ENCODE measurements at places on chromosomes 5 and 9. TPM values are rescaled to one million over a fixed set of nuclear protein-coding genes. Genes with fewer than 3 reads are reported as not detected.

SMIM33 gene
- not detected for polyA plus RNA-seq

LEAP2 gene
- polyA plus RNA-seq = 0.88 TPM

THBS4 gene
- polyA plus RNA-seq = 0.03 TPM

OR13C4 gene
- not detected for polyA plus RNA-seq

- peaks cover 9% of the 10 kb centered on the region for H3K4me1 ChIP-seq
- no peaks in the 10 kb centered on the region for H3K27me3 ChIP-seq
- no peak overlapping the region for H3K4me3 ChIP-seq
- no peaks in the 10 kb centered on the region for H3K36me3 ChIP-seq
These were observed 40.5 kb upstream of the TMC1 start for GRCh38 chr9:72480921-72481320.

GRCh38 chr9:117772960-117773359 lies 68.8 kb downstream of the TLR4 start:
- H3K27ac ChIP-seq = no peak overlapping the region
- H3K4me1 ChIP-seq = peaks cover 7% of the 10 kb centered on the region
- no peaks in the 10 kb centered on the region for H3K27me3 ChIP-seq
- H3K36me3 ChIP-seq = no peaks in the 10 kb centered on the region

DNA sequence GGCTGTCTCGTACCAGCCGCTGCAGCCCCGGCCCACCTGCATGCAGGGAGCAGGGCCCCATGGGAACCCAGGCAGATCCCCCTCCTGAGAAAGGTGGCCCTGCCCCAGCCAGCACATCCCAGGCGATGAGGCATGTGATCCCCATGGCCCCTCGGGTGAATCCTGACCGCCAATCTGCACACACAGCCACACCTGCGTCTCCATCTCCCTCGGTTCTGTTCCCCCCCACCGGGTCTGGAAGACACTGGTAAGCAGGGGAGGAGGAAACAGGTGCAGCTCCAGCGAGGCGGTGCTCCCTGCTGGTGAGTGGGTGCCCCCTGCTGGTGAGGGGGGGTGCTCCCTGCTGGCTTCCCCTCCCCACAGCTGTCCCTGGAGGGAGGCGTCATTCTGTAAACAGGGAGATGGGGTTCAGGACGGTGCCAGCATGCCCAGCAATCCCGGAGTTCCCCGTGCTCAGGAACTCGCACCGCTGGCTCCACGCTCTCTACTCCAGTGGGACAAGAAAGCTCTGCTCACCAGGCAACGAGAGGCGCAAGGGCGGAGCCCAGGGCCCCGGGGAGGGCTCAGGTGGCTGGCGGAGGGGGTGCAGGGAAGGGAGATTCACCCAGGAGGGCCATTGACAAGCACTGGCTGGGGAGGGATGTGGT lies 28.4 kb upstream of the SLC12A7 start:
- no peak overlapping the region for H3K4me3 ChIP-seq
- H3K36me3 ChIP-seq = no peaks in the 10 kb centered on the region
- peak; percentile 29 for DNase-seq
- H3K4me1 ChIP-seq = peaks cover 13% of the 10 kb centered on the region
- H3K27ac ChIP-seq = no peak overlapping the region

DNA sequence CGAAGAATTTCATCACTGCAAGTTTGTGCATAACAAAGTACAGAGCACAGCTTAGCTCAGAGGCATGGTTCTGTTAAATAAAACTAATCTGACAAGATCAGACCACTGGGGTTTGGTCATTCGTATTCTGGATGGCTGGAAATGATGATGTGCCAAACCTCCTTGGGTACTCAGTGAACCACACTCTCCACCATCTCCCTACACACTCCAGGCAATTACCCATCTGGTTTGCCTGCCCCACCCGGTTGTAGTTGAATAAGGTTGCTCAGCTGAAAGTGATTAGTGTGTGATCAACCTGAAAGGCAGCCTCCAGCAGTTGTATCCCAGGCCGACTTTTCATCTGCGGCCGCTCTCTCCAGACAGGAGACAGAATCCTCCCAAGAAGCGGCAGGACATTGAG lies 371.4 kb downstream of the TLE1 start:
- no peaks in the 10 kb centered on the region for H3K4me1 ChIP-seq
- no peak overlapping the region for H3K27ac ChIP-seq
- DNase-seq = no peak
- H3K27me3 ChIP-seq = no peaks in the 10 kb centered on the region

GRCh38 chr9:19498015-19498414 lies 89.2 kb downstream of the ACER2 start:
- H3K27ac ChIP-seq = no peak overlapping the region
- no peaks in the 10 kb centered on the region for H3K27me3 ChIP-seq
- H3K36me3 ChIP-seq = no peaks in the 10 kb centered on the region
- peaks cover 4% of the 10 kb centered on the region for H3K4me1 ChIP-seq
- H3K4me3 ChIP-seq = no peak overlapping the region
